ENCODE measurements at places on chromosomes 11 and 22.

DNA sequence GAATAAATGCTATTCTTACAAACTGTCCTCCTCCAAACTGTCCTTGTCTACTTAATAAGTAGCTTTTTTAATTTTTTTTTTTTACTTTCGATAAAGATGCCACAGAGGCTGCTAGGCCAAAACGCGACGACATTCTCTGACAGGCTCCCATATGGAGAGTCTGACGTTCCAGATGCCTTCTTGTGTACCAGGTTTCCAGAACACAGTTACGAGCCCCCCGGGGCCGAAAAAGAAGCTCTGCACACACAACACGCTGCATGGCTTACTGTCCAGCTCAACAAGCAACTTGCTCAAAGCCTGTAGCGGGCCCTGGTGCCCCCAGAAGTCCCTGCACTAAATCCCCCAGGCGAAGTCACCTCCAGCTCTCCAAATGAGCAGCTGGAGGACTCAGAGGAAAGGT, 39.3 kb downstream of the LARGE1 start:
- peak; percentile 58 for DNase-seq

DNA sequence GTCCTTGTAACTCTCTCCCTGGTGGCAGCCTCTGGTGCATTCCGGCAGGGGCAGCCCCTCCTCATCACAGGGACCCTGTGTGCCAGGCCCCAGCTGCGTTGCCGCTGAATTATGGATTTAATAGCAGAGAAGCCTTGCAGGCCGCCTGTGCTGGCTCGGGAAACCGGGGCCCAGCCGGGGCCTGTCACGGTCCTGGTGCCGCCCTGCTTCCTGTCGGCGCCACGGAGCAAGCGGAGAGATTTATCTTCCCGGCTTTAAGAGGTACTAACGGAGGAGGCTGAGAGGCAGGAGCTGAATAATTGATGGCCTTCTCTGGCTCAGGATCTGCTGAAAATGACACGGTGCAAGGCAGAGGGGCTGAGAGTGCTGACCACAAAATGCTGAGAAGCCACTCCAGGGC, 54.0 kb upstream of the CCDC188 start:
- DNase-seq: no peak

GRCh38 chr11:65965986-65966762, 4.6 kb downstream of the SART1 start:
- DNase-seq: no peak

GRCh38 chr22:42848941-42849550, 8.0 kb downstream of the ARFGAP3 start:
- no peak for DNase-seq

DNA sequence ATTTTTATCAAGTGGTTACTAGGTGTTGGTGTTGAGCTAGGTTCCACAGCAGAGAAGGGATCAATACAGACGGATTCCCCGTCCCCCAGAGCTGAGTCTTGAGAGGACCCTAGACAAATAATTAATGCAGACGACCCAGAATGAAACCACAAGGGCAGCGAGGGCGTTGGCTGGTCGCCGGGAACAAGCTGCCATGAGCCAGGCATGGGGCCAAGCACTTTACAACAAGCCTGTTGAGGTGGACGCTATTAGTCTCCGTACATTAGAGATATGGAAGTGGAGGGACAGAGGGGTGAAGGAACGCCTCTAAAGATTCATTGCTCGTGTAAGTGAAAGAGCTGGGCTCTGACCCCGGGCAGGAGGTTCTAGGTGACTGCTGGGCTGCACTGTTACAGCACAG, 77.1 kb upstream of the EIF3D start:
- no peak for DNase-seq

- no peak for DNase-seq
These were observed 274.4 kb downstream of the BLID start for GRCh38 chr11:121841487-121842191.

GRCh38 chr11:36065436-36065835, 121.6 kb downstream of the LDLRAD3 start:
- no peak for DNase-seq

DNA sequence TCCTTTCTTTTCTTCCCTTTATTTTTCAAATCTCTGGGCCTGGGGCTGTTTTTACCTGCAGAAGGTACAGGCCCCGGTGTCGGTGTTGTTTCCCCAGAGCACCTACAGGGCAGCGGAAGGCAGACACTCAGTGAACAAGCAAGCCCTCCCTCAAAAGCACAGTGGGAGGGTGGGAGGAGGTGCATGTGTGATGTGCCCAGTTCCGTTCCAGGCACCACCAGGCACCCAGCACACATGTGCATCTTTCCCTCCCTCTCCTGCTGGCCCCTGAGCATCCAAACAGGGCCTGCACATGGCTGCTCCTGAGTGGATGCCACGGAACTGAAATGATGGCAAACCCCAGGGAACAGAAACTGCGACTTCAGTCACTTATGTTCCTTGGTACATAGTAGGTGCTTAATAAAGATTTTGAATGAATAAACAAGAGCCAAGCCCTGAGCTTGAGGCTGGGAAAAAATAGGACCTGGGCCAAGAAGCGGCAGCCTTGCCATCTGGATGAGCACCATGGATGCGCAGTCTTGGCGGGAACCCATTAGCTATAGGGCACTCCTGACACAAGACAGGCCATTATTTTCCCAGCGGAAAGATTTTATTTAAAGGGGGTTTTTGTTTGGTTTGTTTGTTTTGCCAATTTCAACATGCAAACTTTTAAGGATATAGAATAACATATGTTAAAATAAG, 47.8 kb downstream of the ARRB1 start:
- peak; percentile 89 for DNase-seq

DNA sequence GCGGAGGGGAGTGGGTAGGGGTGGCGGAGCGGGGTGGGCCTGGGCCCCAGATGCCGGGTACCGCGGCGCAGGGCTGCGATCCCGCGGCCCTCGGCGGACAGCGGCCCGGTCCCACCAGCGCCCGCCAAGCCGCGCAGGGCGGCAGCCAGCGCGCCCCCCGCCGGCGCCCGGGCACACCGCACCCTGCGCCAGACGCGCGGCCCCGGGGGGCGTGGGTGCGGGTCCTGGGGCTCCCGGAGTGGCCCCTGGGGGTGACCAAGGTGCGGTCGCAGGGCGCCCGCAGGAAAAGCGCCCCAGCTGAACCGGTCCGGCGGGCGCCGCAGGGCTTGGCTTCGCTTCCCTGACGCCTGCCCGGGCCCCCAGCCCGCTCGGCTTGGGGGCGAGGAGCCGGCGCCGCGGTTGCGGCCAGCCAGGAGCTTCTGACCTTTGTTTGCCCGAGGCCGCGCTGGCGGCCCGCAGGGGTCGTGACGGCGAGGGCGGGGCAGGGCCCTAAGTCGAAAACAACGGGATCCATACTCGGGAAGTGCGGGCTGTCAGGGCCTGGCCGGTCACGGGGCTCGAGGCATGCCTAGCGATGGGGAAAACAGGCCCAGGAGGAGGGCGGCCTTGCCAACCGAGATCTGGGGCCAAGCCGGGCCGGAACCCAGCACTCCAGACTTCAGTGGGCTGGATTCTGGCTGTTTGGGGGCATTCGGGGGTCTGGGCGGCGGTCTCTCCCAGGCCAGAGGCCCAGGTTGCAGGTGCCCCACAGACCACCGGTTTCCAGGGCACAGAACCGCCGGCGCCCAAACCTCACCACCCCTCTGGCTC, 581 bp upstream of the AP5B1 start:
- DNase-seq: no peak

DNA sequence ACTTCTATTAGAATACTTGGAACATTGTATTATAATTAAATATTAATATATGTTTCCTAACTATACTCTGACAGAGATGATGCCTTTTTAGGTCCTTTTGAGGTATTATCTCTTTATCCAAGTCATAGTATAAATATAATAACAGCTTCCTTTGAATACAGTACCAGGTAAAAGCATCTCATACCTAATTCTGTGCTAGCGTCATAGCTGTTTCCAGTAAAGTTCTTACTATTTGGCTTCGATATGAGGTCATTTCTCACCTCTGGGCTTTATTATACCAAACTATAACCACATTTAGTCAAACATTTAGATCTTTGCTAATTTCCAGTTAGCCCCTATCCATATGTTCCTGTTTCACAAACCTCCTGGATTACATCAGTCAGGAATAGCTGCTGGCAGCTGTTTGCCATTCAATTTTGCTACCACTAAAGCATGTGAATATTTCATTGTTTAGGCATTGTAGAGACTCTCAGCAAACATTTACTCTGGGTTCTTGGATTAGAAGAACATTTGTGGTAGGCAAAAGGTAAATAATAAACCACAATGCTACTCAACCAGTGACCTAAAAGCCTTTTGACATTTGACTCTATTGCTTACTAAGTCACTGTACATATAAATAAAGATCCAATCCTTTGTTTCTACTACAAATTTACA, 255.1 kb downstream of the TTC28 start:
- DNase-seq: peak; percentile 66

GRCh38 chr22:39245130-39246039, 603 bp upstream of the PDGFB start:
- DNase-seq: no peak

GRCh38 chr22:36856121-36856791, 4.5 kb upstream of the NCF4 start:
- peak; percentile 51 for DNase-seq

DNA sequence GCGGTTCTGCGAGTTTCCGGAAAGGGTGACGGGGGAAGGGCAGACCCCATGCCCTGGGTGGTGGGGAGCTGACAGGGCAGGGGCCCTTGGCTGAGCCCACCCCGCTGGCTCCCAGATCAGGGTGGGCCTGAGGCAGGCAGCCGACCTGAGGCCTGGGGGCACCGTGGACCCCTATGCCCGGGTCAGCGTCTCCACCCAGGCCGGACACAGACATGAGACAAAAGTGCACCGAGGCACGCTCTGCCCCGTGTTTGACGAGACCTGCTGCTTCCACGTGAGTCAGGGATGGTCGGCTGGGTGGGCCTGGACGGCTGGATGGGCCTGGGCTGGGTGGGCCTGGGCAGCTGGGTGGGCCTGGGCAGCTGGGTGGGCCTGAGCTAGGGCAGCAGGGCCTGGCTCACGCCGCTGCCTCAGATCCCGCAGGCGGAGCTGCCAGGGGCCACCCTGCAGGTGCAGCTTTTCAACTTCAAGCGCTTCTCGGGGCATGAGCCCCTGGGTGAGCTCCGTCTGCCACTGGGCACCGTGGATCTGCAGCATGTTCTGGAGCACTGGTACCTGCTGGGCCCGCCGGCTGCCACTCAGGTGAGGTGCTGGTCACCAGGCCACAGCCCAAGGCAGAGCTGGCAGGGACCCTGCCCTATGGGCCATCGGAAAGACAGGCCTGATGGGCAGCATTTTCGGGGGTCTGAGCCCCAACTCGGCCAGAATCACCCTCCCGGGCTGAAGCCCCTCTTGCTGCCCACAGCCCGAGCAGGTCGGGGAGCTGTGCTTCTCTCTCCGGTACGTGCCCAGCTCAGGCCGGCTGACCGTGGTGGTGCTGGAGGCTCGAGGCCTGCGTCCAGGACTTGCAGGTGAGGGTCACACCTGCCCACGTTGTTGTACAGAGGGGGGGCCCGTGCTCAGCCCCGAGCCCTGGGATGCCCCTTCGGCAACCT, 1.5 kb downstream of the SYT8 start:
- DNase-seq: no peak

- DNase-seq: no peak
These were observed 176.3 kb upstream of the MTNR1B start for GRCh38 chr11:92793189-92793588.

DNA sequence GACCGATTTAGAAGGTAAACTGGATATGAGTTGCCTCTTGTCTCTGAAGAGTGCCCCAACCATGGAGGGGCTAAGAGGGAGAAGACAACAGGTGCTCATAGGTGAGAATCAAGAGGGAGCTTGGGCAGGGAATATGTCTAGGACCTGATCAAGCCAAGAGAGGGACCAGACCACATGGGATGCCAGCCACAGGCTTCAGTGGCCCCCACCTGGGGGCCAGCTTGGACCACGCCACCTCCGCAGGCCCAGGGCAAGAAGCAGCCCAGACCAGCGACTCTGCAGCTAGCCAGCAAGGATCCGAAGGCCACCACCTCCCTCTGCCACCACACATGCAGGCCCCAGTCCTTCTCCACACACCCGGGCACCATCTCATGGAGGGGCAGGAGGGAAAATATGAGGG, 92.5 kb upstream of the LDLRAD3 start:
- no peak for DNase-seq

GRCh38 chr11:18229501-18229900, 7.1 kb downstream of the SAA4 start:
- no peak for DNase-seq

DNA sequence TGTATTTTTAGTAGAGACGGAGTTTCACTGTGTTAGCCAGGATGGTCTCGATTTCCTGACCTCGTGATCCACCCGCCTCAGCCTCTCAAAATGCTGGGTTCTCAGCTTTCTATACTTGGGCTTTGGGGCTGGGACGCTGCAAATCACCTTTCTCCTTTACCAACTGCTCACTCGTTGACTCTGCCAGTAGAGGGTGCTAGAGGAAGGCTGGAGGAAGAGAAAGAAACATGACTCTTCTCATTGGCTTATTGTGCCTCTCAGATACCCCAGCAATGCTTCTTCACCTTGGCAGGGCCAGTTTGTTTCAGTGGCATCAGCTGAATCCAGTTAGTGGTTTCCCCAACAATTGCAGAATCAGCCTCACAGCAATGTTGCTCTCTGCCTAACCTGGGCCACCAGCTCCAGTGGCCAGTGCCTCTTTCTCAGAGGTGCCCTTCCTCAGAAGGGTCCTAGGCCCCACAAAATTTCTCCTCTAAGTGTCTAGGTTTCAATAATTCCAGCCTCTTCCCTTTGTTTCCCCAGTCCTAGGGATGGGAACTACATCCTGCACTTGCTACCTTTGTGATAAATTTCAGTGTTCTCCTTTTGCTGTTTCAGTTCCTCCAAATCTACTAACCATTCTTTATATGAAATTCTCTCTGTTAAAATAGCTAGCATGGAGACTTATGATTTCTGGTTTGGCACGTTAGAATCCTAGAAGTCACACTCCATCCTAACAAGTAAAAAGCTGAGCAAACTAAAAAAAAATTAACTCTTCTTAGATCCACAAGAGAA, 71.5 kb upstream of the VSTM5 start:
- peak; percentile 7 for DNase-seq

DNA sequence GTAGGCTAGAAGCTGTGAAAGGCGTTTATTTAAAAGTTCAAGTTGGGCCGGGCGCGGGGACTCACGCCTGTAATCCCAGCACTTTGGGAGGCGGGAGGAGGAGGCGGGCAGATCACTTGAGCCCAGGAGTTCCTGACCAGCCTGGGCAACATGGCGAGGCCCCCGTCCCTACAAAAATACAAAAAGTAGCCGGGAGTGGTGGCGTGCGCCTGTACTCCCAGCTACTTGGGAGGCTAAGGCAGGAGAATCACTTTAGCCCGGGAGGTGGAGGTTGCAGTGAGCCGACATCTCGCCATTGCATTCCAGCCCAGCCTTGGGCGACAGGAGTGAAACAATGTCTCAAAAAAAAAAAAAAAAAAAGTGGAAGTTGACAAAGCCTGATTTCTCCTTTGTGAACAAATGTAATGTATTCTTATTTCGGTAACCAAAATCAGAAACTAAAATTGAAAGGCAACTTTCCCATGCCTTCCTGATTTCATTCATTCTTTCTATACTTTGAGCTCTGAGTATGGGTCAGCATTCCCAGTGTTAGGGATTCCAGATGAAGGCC, 825 bp downstream of the PTPMT1 start:
- DNase-seq: no peak

DNA sequence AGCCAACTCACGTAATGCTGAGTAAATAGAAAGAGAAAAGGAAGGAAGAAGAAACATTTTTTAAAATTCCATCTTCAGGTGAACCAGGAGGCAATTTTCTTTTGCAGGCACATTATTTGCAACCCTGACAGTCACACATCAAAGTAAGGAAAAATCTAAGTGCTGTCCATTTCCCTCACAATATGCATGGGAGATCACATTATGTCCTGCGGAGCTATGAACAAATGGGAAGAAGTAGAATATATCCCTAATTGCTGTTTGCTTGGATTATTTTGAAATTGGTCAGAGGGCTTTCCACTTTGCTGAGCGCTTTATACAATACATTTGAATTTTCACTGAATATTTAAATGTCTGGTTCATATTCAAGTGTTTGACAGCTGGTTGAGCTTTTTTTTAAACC, 133.8 kb upstream of the API5 start:
- no peak for DNase-seq

All from NCI-H1694 (cell line).